Breast epithelium (tissue), 4 donors: ENCODE measurements at places on chromosomes 3 and 15. TPM values are rescaled to one million over a fixed set of nuclear protein-coding genes. Genes with fewer than 3 reads are reported as not detected.

OR5K2 gene
- not detected for total RNA-seq

WNT7A gene
- total RNA-seq = not detected

CHRM5 gene
- not detected for total RNA-seq

SLC28A2 gene
- total RNA-seq = not detected

TF gene
- total RNA-seq = 8.5 TPM

CD276 gene
- 119 TPM for total RNA-seq

ACP3 gene
- 1.8 TPM for total RNA-seq

FEZF2 gene
- not detected for total RNA-seq

MOBP gene
- total RNA-seq = under 0.01 TPM

MUC20 gene
- 20.1 TPM for total RNA-seq

GUCA1C gene
- not detected for total RNA-seq

PPIB gene
- total RNA-seq = 331 TPM

PRR20G gene
- total RNA-seq = not detected

PLA2G4D gene
- total RNA-seq = not detected
